Stimulated activated naive CD4-positive, alpha-beta T cell treated with Interleukin-2 at 50 U/mL for 16 hours (primary cell): ENCODE measurements at places on chromosomes 4 and X.

GRCh38 chr4:119039779-119040178 is 95.9 kb upstream of the MYOZ2 start:
- DNase-seq, result no peak

GRCh38 chrX:29461039-29461438 is 754.3 kb upstream of the MAGEB2 start:
- no peak for DNase-seq

- no peak for DNase-seq
Observed at GRCh38 chr4:159706704-159707103, 603.8 kb downstream of the RAPGEF2 start.

- DNase-seq, result no peak
Observed at GRCh38 chr4:185143601-185143969, 519 bp downstream of the SLC25A4 start.

GRCh38 chrX:47638816-47639215 is 9.1 kb upstream of the CFP start:
- DNase-seq, result no peak

GRCh38 chr4:139966383-139966782 is 187.6 kb downstream of the MAML3 start:
- DNase-seq, result no peak

DNA sequence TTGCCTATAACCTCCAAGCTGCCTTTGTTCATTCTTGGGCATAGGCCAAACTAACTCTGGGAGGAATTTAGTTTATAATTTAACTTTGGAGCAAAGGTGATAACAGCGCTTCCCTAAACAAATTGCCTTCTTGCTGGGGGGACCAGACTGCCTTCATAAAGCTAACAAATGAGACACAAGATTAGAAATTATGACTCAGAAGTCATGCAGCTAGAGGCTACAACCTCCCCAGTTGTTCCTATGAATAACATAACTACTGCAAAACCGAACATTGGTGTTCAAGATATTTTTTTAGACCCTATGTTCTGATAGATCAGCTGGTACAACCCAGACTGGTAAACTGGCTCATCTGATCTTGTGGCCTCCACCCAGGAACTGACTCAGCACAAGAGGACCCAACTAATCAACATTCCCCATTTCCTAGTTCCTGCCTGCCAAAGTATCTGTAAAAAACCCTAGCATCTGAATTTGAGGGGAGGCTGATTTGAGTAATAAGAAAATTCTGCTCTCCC is 22.0 kb upstream of the TMPRSS11B start:
- no peak for DNase-seq

DNA sequence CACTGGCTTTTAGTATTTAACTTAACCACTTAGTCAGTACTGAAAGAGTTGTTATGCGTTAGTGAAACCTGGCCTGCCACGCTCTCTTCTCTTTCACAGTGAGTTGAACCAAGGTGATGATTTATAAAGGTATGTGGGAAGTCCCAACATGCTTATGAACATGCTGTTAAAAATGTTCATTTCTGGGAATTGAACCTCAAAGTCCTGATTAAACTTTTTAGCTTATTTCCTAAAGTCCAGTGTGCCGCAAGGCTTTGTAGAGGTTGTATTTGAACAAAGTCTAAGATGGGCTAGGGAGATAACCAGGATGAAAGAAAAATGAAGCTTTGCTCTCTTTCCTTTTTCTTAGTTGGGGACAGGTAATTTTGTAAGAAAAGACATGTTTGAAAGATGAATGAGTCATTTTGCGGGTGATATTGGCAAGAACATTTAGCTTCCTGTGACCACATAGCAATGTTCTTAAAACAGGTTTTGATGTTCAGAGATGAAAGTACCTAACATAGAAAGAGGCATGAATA is 270.3 kb downstream of the DTHD1 start:
- DNase-seq, result no peak

DNA sequence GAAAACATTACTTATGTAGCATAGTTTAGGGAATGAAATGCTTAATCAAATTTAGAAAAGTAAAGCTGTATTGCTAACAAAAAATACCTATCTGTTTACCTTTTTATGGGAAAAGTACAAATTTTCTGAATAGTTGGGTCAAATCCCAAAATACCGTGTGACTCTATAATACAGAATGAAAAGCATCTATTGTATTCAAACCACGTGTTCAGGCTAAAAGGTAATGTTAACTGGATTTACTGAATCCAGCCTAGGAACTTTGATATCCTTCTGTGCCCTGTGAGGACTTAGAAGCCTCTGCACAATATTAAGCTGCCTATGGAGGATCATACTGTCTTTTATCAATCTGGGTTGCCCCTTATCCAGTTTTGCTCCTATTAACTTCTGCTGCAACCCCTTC is 36.3 kb upstream of the AGA start:
- DNase-seq, result no peak

DNA sequence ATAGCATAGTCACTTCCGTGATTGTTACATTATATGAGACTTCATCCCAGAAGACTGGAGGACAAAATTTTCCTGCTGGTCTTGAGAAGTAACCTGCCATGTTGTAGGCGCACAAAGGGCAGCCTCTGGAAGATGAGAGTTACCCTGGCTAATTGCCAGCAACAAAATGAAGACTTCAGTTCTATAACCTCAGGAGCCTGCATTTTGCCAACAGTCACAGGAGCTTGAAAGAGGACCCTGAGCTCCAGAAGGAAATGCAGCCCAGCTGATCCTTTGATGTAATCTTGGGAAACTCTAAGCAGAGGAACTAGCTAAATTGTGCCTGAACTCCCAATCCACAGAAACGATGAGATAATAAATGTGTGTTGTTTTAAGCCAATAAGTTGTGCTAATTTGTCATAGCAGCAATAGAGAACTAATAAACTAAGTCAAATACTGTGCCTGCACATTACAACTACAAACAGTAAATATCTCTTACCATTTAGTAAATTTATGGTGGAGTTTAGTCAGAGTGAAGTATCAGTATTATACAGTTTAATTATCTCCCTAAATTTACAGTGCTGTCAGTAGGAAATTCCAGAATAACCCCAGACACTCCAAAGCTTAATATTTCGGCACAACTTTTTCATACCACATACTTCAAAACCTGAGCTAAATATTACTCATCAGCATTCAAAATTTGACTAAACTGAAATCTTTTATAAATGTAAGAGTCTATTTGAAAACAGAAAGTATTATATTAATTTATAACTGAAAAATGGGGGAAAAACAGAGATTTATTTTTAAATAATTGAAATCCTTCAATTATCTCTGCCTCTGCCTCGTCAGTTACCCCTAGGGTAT is 90.1 kb upstream of the MAPK10 start:
- no peak for DNase-seq

DNA sequence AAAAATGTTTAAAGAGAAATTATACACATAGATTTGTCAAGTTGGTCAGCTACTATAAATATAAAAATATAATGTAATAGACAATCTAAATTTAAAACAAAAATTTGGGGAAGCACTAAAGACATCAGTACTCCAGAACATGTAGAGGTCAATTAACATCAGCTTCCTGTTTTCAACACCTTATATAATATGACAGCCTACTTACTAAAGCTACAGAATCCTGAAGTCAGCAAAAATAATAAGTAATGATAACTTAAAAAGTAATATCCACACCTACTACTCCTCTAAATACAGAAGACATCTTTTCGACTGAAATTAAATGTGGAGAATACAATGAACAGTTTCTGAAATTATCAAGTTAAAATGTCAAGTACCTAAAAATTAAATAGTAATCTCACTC is 118.6 kb downstream of the LRBA start:
- DNase-seq, result no peak

DNA sequence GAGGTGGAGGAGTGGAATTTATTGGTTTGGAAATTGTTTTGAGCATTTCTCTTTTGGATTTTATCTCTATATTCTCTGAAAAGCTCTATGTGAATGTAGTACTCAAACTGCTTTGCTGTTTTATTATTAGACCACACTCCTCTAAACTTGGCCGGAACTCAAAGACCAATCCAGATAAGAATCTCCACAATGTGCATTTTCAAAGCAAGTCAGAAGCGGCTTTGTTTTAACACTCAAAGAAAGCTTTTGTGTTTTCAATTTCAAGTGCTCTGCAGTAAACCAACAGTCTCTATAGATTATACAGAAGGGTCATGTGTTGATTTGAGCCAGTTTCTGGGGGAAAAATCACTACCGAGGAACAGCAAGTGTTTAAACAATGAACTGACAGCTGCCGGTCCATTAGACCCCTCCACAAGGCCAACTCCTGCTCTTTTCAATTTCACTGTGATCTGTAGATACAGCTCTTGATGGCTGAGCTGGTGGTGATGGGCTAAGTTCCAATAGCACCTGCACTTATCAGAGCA is 79.4 kb downstream of the FTHL17 start:
- no peak for DNase-seq
